ENCODE measurements at places on chromosomes 11 and 22.

DNA sequence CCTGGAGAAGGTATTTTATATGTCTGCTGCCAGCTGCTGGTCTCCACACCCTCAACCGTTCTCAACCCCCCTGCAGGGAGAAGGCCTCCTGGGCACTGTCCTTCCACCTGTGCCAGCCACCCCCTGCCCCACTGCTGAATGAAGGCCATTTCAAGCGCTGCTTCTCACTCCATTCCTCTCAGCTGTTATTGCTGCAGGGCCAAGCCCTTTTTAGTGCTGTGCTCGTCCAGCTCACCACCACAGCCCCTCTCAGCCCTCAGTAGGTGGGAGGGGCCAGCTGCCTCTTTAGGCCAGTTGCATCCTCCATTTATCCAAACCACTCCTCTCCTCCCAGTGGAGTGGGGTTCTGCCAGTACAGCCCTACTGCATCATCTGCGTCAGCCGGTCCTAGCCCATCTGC, 1.8 kb upstream of the WBP2NL start:
- H3K27me3 ChIP-seq: peaks cover 5% of the 10 kb centered on the region
- H3K4me3 ChIP-seq: no peak overlapping the region
- H3K4me1 ChIP-seq: no peaks in the 10 kb centered on the region

DNA sequence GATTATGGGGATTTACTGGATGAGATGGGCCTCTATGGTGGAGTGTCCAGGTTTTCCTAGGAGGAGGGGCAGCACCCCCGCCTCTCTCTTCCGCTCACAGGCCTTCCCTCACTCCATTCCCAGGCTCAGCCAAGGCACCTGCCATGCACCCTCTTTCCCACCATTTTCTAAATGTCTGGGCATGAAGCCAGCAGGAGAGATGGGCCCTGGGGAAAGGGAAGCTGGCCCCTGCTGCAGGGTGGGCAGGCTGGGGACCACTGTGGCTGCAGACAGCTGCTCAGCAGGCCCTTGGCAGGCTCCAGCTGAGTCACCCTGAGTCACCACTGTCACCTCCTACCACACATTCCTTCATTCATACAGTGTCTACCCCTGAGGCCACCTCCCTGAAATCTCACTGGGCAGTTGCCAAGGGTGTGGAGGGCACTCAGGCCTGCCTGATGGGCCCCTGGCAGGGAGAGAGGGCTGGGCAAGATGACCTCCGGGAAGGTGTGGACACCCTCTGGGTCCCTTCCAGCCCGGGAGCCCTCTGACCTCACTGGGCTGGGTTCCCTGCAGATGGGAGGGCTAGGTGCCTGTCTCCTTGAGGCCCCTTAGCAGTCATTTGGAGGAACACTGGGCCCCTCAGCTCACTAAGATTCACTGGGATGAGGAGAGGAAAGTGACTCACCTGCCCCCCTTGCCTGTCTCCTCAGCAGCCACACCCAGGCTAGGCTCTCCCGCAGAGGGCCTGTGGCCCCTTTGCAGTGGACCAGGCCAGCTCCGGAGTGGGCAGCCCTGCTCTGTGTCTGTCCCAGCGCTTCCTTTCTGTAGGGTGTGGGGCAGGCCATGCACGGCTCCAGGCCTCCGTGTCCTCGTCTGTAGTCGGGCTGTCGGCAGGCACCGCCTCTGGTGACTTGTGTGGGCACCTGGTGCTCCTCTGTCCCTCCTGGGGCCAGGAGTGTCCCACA, 7.8 kb downstream of the MYEOV start:
- DNase-seq: no peak
- no peaks in the 10 kb centered on the region for H3K4me1 ChIP-seq
- H3K27ac ChIP-seq: no peak overlapping the region
- no peak overlapping the region for H3K4me3 ChIP-seq

GRCh38 chr11:115042002-115042401, 363.7 kb downstream of the NXPE2 start:
- no peaks in the 10 kb centered on the region for H3K27me3 ChIP-seq
- no peaks in the 10 kb centered on the region for H3K4me1 ChIP-seq
- no peak overlapping the region for H3K27ac ChIP-seq
- no peak for DNase-seq
- H3K4me3 ChIP-seq: no peak overlapping the region

DNA sequence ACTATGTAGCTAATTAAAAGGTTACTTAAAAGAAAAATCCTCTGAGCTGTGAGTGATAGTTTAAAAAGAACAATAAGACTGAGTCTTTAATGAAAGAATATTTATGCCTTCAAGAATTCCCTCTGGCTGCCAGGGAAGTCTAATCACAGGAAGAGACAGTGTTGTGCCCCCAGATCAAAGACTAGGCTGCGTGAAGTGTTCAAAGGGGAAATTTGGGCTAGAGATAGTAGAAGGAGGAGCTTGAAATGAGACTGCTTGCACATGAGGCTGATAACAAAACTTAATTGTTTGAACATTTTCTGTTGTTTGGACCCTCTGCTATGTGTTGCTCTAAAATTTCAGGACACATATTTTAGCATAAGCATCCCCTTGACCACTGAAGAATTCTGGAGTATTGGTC, 99.7 kb upstream of the MTNR1B start:
- DNase-seq: no peak
- H3K27ac ChIP-seq: no peak overlapping the region
- H3K36me3 ChIP-seq: no peaks in the 10 kb centered on the region
- H3K4me3 ChIP-seq: no peak overlapping the region
- H3K27me3 ChIP-seq: no peaks in the 10 kb centered on the region

GRCh38 chr11:36447514-36447913, 62.6 kb downstream of the TRAF6 start:
- H3K4me3 ChIP-seq: no peak overlapping the region
- H3K27ac ChIP-seq: no peak overlapping the region
- DNase-seq: peak; percentile 39
- no peaks in the 10 kb centered on the region for H3K27me3 ChIP-seq
- peaks cover 22% of the 10 kb centered on the region for H3K4me1 ChIP-seq

DNA sequence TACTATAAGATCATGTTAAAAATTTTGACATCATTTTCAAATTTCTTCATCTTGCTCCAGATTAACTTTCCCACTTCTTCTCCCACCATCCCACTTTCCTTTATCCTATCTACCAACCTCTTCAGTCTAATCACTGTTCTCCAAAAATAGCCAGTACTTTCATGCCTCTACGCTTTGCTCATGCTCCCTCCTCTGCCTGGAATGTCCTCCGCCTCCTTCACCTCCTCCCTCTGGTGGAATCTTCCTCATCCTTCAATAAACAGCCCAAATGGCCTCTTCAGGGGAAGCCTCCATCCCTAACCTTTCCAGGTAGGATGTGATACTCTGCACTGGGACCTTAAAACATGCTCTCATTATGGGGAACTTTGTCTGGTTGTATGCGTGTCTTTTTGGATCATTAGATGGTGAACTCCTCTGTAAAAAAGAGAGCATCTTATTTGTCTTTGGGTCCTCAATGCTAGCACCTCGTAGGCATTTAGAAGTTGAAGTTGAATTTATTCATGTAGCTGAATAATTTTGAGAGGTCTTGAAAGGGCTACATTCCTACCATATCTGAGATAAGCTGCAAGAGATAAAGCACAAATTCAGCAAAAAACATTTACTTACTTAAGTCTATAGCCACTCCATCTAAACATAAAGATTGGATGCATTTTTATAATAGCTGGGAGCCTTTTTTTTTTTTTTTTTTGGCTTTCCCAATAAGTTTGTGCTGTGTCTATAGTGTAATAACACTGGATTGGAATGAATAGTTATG, 8.0 kb upstream of the CSRP3 start:
- H3K27me3 ChIP-seq: no peaks in the 10 kb centered on the region
- no peak overlapping the region for H3K4me3 ChIP-seq
- peaks cover 13% of the 10 kb centered on the region for H3K4me1 ChIP-seq
- no peak overlapping the region for H3K27ac ChIP-seq
- DNase-seq: no peak
- H3K36me3 ChIP-seq: no peaks in the 10 kb centered on the region

GRCh38 chr11:132185726-132186592, 815.5 kb downstream of the NTM start:
- H3K36me3 ChIP-seq: no peaks in the 10 kb centered on the region
- DNase-seq: no peak
- H3K27me3 ChIP-seq: no peaks in the 10 kb centered on the region
- H3K27ac ChIP-seq: no peak overlapping the region

DNA sequence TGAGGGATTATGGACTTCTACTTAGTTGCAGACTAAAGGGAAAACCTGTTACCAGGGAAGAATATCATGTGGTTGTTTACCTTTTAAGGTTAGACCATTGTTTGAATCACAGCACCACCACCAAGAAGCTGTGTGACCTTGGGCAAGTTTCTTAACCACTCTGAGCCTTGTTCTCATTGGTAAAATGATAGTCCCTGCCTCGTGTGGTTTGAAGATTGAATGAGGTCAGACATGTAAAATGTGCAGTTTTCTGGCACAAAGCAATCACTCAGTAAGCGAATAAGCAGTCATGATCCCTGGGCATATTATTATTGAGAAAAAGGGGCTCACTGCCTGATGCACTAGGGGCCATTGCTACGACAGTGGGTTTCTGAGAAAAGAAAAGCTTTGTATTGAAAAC, 28.3 kb downstream of the MOV10L1 start:
- H3K36me3 ChIP-seq: no peaks in the 10 kb centered on the region
- DNase-seq: no peak
- no peak overlapping the region for H3K27ac ChIP-seq
- peaks cover 6% of the 10 kb centered on the region for H3K4me1 ChIP-seq
- no peak overlapping the region for H3K4me3 ChIP-seq

GRCh38 chr11:27699242-27699925, 871 bp downstream of the BDNF start:
- H3K4me1 ChIP-seq: peaks cover 41% of the 10 kb centered on the region
- peak overlapping the region; percentile 74 for H3K4me3 ChIP-seq
- no peaks in the 10 kb centered on the region for H3K36me3 ChIP-seq
- peaks cover 52% of the 10 kb centered on the region for H3K27me3 ChIP-seq
- no peak overlapping the region for H3K27ac ChIP-seq

DNA sequence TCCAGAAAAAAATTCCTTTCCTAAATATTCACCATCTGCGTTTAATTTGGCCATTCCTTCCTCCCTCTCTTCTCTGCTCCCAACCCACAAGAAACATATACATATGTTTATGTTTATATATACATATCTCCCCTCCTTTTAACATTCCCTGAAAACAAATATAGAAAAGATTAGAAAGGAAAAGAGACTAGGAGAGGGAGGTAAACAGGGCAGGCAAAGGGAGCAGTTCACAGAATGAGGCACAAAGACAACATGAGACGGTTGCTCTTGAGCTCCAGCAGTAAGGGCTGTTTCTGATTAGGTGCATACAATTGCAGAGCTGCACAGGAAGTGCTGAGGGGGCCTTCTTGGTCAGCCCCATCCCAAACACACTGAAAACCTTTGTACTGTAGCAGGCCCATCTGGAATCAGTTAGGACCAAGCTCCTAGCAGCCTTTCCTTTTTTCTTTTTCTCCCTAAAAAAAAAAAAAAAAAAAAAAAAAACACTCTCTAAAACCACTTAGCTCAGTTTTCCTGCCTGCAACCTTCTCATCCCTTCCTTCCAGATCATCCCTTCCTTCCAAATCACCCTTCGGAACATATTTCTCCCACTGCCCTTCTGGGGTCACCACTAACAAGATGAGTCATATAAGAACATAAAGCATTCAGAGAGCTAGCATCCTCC, 57.0 kb downstream of the RBFOX2 start:
- no peak overlapping the region for H3K27ac ChIP-seq
- peaks cover 26% of the 10 kb centered on the region for H3K4me1 ChIP-seq
- no peak for DNase-seq
- H3K27me3 ChIP-seq: no peaks in the 10 kb centered on the region
- H3K36me3 ChIP-seq: no peaks in the 10 kb centered on the region

DNA sequence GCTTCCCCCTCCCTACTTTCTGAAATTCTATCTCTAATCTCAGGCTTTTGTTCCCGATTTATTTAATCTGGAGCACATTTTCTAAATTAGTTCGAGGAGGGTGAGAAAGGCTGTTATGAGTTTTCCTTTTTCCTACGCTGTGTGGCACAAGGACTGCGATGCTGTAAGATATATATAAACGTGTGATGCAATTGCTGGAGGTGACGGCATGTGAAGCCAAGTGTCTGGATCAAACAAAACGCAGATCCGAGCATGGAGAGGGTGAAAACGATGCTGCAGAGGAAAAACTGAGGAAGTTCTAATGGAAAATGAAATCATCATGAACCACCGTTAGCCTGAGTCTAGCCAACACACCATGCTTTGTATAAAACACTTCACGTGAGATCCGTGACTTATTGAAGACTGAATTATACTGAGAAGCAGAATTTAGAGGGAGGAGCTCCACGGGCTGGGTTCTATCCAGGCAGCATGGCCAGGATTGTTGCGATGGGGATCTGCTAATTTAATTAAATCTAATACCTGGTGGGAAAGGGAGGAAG, 4.4 kb downstream of the PKNOX2 start:
- H3K4me1 ChIP-seq: peaks cover 48% of the 10 kb centered on the region
- no peak overlapping the region for H3K4me3 ChIP-seq
- H3K27ac ChIP-seq: no peak overlapping the region

- H3K36me3 ChIP-seq: no peaks in the 10 kb centered on the region
- no peaks in the 10 kb centered on the region for H3K4me1 ChIP-seq
- no peak for DNase-seq
- no peak overlapping the region for H3K4me3 ChIP-seq
Observed at GRCh38 chr11:58999291-58999680, 60.0 kb downstream of the GLYATL1 start.

- no peaks in the 10 kb centered on the region for H3K4me1 ChIP-seq
- no peak overlapping the region for H3K4me3 ChIP-seq
- DNase-seq: peak; percentile 24
- H3K27me3 ChIP-seq: no peaks in the 10 kb centered on the region
- no peak overlapping the region for H3K27ac ChIP-seq
- no peaks in the 10 kb centered on the region for H3K36me3 ChIP-seq
Observed at GRCh38 chr11:63592975-63593395, 21.2 kb downstream of the PLAAT3 start.

- no peak for DNase-seq
- H3K36me3 ChIP-seq: no peaks in the 10 kb centered on the region
- H3K27me3 ChIP-seq: peaks cover 31% of the 10 kb centered on the region
- H3K4me3 ChIP-seq: no peak overlapping the region
- no peak overlapping the region for H3K27ac ChIP-seq
Observed at GRCh38 chr11:57501953-57502352, 13.5 kb downstream of the SLC43A1 start.

GRCh38 chr11:118608360-118609227, 1.2 kb downstream of the PHLDB1 start:
- no peak overlapping the region for H3K27ac ChIP-seq
- DNase-seq: peak; percentile 54
- peaks cover 56% of the 10 kb centered on the region for H3K4me1 ChIP-seq
- H3K4me3 ChIP-seq: peak overlapping the region; percentile 58
- peaks cover 68% of the 10 kb centered on the region for H3K27me3 ChIP-seq
- H3K36me3 ChIP-seq: no peaks in the 10 kb centered on the region

DNA sequence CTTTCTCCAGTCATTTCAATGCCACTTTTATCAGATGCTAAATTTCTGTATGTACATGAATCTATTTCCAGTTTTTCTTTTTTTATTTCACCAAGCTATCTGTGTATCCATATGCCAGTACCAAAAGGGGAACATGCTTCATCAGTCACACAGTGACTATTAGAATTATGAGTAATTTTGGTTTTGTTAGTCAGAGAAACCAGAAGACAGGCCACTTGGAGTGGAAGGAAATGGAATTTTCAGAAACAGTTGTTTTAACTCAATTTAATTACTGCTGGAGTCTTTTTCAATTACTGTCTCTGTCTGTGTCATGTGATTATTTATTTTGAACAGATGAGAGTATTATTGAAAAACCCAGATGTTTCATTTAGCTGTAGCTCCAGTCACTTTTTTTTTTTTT, 84.6 kb upstream of the ANO3 start:
- DNase-seq: no peak
- no peak overlapping the region for H3K27ac ChIP-seq
- H3K27me3 ChIP-seq: no peaks in the 10 kb centered on the region
- no peaks in the 10 kb centered on the region for H3K4me1 ChIP-seq
